ENCODE measurements at places on chromosomes 16 and 17. TPM values are rescaled to one million over a fixed set of nuclear protein-coding genes. Genes with fewer than 3 reads are reported as not detected.

TNFRSF13B gene
- not detected for polyA plus RNA-seq

DNA sequence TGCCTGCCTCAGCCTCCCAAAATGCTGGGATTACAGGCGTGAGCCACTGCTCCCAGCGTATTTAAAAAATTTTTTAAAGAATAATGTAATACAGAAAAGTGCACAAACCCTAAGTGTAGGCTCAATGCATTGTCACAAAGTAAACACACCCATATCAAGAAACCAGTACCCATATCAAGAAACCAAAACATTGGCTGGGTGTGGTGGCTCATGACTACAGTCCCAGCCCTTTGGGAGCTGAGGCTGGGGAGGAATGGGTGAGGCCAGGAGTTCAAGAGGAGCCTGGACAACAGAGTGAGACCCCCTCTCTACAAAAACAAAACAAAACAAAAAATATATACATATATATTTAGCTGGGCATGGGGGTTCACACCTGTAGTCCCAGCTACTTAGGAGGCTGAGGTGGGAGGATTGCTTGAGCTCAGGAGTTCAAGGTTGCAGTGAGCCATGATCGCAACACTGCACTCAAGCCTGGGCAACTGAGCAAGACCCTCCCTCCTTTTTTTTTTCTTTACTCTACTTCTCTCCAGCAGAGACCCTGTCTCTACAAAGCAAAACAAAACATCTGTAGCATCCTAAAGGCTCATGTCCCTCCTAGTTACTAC, 9.3 kb upstream of the PRR14 start:
- H3K4me1 ChIP-seq: no peaks in the 10 kb centered on the region
- H3K36me3 ChIP-seq: no peaks in the 10 kb centered on the region
- H3K27ac ChIP-seq: no peak overlapping the region
- DNase-seq: no peak

- H3K4me3 ChIP-seq: no peak overlapping the region
- H3K36me3 ChIP-seq: peaks cover 66% of the 10 kb centered on the region
- no peak for DNase-seq
Observed at GRCh38 chr17:80374732-80375585, 40.0 kb upstream of the ENDOV start.

- no peaks in the 10 kb centered on the region for H3K27me3 ChIP-seq
- DNase-seq: peak; percentile 35
- H3K27ac ChIP-seq: peak overlapping the region; percentile 59
- peak overlapping the region; percentile 81 for H3K4me3 ChIP-seq
Observed at GRCh38 chr17:62704381-62704971, 77.0 kb downstream of the MRC2 start.

DNA sequence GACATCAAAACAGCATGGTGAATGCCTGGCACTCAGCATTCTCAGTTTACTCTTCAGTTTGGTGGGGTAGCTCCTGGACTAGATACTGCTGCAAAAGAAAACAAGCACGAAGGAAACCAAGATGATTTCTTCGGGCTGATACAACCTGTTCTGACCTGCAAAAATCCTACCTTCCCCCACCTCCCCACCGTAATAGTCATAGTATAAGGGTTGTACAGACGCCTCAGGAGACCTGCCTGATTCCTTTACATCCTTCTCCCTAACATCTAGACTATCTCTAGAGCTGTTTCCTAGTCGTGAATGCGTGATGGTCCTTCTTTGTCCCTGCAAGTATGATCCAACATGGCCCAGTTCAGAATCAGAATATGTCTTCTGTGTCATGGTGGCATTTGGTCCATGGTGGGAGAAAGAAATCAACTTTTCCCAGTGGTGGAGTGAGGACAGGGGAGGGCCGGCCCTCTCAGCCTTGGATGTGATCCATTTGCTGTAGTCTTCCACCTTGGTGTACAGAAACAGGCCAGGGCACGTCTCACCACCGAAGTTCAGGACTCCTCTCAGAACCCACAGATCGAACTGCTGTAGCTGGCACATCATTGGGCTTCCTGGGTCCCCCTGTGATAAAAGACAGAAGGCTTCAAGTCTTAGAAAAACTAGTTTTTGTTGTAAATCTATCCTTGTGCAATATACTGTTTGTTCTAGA, 14.5 kb downstream of the PRSS54 start:
- peaks cover 2% of the 10 kb centered on the region for H3K4me1 ChIP-seq
- no peak overlapping the region for H3K4me3 ChIP-seq
- no peak overlapping the region for H3K27ac ChIP-seq
- no peak for DNase-seq
- H3K27me3 ChIP-seq: no peaks in the 10 kb centered on the region

GRCh38 chr17:80005360-80006338, 30.0 kb downstream of the TBC1D16 start:
- no peaks in the 10 kb centered on the region for H3K27me3 ChIP-seq
- H3K27ac ChIP-seq: no peak overlapping the region
- DNase-seq: peak; percentile 31
- no peak overlapping the region for H3K4me3 ChIP-seq

All from IMR-90 (cell line).